ENCODE measurements at places on chromosomes 16 and 17.

GRCh38 chr16:85527042-85527766 lies 85.9 kb upstream of the GSE1 start:
- no peak for DNase-seq

DNA sequence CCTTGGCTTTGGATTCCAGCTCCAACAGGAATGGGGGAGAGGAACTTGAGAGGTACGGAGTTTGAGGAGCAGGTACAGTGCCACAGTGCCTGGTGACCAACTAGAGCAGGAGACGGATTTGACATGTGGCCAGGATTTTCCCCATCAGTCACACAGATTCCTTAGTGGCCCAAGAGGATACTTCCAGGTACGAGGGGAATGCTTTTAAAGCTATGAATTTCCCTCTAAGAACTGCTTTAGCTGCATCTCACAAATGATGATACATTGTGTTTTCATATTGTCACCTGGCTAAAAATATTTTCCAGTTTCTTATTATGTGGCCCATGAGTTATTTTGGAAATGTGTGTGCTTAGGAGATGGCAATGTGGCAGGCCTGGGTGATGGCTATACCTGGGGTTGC lies 98.3 kb downstream of the ABCC6 start:
- DNase-seq, result no peak

DNA sequence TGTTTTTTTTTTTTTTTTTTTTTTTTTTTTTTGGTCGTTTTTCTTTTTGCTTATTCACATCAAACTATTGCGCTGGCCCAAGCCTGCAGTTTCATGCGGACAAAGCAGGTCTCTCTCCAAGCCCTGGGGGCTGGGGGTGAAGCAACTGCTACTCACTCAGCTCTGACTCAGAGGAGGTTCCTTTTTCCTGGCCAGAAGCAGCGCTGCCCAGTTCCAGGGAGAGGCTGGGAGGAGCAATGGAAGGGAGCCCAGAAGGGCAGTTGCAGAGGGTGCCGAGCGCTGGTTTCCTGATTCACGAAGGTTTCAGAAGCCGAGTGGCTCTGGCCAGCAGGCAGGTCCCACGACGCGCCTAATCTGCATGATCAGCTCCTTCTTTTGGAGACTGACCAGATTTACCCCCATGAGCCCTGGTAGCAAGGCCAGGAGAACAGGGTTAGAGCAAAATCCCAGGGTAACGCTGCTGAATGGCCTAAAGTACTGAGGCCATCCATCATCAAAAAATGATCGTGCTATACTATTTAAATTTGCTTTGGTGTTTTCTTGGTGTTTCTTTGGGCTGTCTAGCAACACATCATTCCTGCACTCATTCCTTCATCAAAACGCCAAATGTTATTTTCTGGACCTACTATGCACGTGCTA lies 144.7 kb upstream of the SOX9 start:
- no peak for DNase-seq

- no peak for DNase-seq
These were observed 10.0 kb downstream of the SRL start for GRCh38 chr16:4231886-4232285.

DNA sequence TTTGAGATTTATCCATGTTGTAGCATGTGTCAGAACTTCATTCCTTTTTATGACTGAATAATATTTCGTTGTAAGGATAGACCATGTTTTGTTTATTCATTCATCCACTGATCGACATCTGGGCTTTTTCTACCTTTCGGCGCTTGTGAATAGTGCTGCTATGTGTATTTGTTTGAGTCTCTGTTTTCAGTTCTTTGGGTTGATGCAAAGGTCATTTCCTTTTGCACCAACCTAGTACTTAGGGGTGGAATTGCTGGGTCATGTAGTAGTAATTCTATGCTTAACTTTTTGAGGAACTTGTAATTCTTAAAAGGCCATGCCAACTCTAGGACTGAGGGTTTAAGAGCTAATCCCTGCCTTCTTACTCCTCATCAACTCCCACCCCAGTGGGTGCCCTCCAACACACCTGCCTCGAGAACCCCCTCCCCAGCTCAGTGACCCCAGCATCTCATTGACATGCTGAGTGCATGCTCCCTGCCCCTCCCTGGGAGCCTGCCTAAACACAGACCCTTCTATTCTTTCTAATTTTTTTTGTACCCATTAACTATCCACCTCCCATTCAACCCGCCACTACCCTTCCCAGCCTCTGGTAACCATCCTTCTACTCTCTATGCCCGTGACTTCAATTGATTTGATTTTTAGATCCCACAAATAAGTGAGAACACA lies 51.2 kb downstream of the ABAT start:
- DNase-seq, result no peak

DNA sequence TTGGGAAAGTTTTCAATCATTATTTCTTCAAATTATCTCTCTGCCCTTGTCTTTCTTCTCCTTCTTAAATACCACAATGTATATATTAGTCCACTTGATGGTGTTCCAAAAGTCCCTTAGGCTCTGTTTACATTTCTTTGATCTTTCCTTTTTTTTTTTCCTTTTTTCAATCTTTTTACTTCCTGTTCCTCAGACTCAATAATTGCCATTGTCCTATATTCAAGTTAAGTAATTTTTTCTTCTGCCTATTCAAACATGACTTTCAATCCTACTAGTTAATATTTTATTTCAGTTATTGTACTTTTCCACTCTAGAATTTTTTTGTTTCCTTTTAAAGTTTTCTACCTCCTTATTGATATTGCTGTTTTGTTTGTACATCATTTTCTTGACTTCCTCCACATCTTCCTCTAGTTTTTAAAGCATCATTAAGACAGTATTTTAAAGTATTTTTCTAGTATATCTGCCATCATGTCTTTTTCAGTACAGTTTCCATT lies 15.8 kb upstream of the UQCRC2 start:
- no peak for DNase-seq

- DNase-seq, result no peak
These were observed 131.0 kb upstream of the CIBAR2 start for GRCh38 chr16:85243308-85243707.

GRCh38 chr17:65593855-65594845 lies 32.7 kb upstream of the AXIN2 start:
- peak; percentile 10 for DNase-seq

DNA sequence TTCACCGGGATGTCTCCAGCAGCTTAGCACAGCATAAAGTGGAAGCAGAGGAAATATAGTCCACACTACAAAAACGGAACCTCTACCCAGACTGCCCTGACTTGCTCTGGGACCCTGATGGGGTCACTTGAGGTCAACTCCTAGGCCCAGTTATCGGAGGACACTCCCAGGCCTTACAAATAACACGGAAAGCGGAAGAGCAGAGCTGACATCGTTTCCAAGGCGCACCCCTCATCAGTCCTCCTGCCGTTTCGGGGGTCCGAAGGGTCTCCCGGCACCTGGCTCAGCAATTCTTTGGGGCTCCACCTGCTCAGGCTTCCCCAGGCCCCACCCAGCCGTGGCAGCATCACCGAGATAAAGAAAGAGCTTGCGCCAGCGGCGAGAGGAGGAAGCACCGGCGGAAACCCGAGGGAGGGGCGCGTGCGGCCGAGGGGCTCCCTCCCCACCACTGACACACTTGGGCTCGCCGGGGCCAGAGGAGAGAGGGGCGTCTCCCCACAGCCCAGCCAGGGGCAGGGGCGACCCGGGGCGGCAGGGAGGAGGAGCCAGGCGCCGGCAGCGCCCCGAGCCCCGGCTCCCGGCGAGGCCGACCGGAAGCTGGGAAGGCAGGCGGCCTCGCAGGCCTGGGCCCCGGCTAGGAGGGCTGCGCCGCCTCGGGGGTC lies 727 bp downstream of the CORO7 start:
- peak; percentile 54 for DNase-seq

DNA sequence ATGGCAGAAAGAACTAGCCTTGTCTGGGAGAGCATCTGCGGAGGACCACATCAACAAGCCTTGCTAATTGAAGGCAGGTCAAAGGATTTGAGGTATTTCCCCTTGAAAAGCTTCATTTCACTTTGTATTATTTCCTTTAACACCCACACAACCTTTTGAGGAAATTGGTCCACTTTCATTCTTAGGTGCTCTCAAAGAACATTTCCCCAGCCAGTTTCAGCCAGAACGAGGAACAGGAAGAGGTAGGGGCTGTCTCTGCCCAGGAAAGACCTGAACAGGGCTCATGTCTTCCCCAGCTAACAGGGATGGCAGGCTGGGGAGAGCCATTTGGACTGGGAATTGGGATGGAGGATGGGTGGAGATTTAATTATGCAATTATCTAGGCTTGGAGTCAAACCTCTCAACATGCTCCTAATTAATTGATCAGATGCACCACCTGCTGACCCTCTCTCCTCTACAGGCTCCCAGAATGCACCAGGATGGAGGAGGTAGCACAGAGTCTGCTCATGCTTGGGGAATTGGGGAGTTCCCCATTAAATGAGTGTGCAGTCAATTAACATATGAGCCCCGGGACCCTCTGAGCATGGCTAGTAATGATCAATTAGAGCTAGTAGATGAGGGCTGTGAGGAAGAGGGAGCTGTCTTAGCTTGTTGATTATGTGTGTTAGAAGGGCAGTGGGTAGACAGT lies 84.6 kb downstream of the GP2 start:
- no peak for DNase-seq

DNA sequence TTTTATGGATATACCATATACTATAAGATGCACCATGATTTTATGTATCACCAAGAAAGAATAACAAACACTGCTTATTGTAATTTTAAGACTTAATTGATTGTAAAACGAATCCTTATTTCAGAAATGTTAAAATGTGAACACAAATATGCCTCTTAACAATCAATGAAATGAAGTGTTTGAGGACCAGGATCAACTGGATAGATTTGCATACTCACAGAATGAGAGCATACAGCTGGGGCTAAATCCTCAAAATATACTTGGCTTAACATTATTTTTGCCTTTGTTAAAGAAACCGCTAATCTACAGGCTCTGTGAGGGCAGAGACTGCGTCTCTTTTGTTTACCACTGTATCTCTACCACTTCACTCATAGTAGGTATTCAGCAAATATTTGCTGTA lies 93.6 kb downstream of the SPACA3 start:
- no peak for DNase-seq

DNA sequence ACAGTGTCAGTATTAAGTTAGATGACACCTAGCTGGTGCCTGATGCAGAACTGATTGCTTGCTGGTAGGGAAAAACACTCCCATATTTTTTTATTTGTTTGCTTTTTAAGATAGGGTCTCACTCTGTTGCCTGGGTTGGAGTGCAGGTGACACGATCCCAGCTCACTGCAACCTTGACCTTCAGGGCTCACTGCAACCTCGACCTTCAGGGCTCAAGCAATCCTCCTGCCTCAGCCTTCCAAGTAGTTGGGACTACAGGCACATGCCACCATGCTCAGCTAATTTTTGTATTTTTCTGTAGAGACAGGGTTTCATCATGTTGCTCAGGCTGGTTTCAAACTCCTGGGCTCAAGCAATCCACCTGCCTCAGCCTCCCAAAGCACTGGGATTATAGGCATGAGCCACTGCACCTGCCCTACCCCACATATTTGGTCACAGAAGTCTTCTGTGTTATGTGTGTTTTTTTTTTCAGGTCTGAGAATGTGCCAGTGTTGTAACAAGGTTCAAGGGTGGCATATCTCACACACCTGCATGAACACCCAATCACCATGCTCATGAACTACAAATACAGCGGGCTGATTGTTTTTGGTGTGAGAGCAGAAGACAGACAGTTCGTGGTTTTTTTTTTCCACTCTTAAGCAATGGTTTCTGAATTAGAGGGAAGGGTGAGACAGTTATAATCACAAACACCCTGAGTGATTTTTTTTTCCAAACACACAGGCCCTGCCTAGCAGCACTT lies 22.8 kb downstream of the SPAG9 start:
- no peak for DNase-seq

DNA sequence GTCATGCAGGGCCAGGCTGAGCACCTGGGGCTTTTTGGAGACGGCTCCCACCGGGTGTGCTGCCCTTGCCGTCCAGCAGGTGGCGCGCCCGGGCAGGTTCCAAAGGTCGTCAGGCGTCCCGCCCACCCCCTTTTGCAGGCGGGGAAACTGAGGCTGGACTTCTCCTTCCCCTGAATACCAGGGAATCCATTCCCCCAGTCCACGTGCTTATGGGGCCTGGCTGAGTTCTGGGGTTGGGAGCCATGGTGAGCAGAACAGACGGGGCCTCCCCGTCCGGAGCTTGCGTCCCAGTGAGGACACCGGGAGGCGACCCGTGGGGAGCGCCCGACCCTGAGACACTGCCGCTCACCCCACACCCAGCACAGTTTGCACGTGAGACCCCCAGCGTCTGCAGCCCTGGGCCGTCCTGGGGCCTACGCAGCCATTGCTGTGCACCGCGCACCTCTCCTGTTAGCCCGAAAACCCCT lies 51.8 kb upstream of the JPH3 start:
- DNase-seq, result peak; percentile 39

DNA sequence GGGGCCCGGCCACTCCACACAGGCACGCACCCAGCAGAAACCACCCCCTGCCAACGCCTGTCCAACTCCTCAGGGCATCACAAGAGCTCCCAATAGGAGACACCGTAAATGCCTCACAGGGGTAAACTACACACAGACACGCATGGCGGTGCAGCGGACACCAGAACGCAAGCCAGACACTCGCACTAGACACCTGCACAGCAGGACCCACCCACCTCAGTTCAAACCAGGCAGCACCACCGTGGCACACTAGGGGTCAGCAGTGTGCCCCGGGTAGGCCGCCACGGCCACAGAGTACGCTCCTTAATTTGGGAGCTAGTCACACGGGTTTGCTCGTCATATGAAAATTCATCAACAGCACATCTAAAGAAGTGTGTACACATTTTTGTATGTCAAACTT lies 3.4 kb downstream of the SLC38A10 start:
- DNase-seq, result peak; percentile 69

GRCh38 chr17:61135782-61136181 lies 263.9 kb upstream of the TBX2 start:
- DNase-seq, result no peak

DNA sequence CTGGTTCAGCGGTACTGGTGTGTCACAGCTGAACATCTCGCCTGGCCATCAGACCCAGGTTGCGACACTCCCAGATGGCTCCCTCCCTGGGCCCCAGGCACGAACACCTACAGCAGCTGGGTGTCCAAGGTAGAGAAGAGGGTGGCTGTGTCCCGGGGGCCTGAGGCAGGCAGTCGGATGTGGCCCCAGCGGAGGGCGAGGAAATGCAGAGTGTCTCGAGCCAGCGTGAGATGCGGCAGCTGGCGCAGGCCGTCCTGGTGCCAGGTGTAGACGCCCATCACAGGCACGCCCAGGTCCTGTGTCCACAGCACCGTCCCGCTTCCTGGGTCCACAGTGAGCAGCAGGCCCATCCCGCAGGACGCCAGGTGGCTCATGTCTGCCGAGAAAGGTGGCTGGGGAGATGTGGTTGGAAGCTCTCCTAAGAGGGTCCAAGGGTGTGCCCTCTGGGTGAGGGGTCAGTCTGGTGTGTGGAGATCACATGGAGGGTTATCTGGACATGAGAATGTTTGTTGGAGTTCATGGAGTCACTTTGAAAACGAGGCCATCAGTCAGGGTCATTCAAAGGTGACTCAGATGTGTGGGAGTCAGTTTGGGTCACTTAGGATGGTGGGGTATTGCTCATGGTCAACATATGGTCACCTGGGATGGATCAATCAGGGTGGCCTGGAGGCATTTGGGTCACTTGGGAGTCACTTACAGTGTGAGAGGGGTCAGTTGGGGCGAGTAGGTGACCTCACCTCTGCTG lies 8.1 kb downstream of the ERN2 start:
- DNase-seq, result no peak

All from activated CD4-positive, alpha-beta T cell treated with anti-CD3 and anti-CD28 coated beads, Interleukin-2, Interleukin-4, amounts not matched to agents 100 ng/mL and 50 ng/mL, durations not matched to agents 16 hours and 8 hours (primary cell).